ENCODE measurements at places on chromosomes 3 and 15.

GRCh38 chr3:23952646-23953045, 7.6 kb downstream of the NR1D2 start:
- no peak for DNase-seq

- no peak for DNase-seq
Measured at GRCh38 chr15:68418611-68419161, 13.3 kb downstream of the ITGA11 start.

DNA sequence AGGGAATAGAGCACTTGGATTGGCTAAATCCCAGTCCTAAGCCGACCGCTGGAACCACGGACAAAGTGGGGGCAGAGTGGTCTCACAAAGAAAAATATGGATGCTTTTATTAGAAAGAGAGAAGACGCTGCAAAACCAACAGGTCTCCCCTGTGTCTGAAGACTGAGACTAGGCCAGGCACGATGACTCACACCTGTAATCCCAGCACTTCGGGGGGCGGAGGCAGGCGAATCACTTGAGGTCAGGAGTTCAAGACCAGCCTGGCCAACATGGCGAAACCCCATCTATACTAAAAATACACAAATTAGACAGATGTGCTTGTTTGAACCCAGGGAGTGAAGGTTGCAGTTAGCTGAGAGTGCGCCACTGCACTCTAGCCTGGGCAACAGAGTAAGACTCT, 61.8 kb downstream of the ZDHHC19 start:
- no peak for DNase-seq

GRCh38 chr15:39974656-39975230, 40.8 kb downstream of the EIF2AK4 start:
- DNase-seq = no peak

- DNase-seq = no peak
Measured at GRCh38 chr3:56754741-56755417, 46.9 kb downstream of the ARHGEF3 start.

DNA sequence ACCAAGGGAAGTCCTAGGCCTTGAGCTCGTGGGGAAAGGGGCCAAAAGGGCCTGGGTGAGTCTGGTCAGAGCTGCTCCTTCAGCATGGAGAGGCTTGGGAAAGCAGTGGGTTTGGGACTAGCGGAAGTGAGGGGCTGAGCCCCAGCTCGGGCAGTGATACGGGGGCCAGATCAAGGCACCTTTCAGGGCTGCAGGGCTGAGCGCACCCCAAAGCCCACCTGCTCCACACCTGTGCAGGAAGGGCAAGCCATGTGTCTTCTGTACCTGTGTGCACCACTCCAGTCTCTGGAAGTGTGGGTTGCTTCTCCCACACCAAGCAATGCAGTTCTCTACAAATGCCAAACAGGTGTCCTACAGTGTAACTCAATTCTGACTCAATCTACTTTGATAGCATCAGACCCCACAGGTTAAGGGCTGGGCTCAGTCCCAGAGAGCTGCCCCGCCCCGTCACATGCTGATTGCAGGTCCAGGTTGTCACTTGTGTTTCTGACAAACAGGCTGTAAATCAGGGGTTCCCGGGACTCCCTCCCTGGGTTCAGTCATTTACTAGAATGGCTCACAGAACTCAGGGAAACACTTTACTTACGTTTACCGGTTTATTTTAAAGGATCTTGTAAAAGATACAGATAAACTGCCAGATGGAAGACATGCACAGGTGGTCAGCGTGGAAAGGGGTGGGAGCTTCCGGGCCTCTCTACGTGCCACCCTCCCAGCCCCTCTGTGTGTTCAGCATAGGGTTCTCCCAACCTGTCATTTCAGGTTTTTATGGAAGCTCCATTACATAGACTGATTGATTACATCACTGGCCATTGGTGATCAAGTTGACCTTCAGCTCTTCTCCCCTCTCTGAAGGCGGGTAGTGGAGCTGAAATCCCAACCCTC, 28.8 kb upstream of the KLF13 start:
- no peak for DNase-seq

DNA sequence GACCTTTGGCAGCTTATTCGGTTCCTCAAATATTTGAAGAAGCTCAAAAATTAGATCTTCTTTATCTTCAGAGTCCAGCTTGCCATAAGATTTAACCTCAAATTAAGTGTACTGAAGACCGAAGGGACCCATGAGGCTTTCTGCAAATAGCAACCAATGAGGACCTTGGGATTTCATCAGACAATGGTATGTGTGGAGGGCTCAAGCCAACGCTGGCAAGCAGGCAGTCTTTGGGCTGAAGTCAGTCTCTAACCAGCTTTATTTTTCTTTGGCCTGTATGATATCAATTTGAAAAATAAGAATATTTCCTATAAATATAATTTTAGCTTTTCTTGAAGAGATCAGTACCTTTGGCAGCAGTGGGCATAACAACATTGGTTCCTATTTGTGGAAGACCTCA, 692.7 kb downstream of the MCTP2 start:
- DNase-seq = no peak

- no peak for DNase-seq
Measured at GRCh38 chr3:17045705-17046104, 160.9 kb downstream of the PLCL2 start.

- no peak for DNase-seq
Measured at GRCh38 chr3:140599009-140599408, 78.9 kb upstream of the TRIM42 start.

GRCh38 chr15:87496109-87496508, 760.4 kb downstream of the NTRK3 start:
- DNase-seq = no peak

DNA sequence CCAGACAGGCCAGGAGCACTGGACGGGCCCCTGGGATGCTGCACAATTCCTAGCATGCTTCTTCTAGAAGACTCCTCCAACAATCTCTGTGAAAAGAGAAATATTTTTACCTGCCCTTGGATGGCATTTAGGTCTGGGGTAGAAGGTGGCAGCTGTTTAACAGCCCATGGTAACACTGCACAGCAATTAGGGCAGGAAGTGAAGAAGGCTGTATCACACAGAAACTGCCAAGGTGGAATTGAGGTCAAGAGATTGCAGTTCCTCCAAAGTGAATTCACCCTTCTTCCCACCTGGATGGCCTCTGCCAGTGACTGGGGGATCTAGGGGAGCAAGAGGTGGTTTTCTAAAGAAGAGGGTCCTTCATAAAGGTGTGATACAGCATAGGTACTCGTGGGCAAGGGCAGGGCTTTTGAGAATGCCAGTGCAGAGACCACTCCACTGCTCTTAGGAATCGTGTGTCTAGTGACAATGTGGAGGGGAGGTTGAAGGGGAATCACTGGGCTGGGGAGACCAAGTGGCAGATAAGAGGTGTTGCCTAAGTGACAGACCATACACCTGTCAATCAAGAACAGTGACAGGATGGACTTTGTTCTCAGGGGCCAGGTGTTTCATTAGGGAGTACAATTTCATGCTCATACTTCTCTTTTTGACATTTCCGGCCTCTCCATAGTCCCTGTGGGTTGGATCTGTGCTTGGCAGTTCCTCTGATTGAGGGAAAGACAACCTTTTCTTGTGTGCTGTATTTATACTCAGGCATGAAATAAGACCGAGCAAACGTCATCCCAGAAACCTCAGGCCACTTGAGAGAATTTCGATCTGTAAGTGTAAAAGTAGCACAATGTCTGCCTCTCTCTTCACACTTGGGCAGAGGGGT, 83.5 kb upstream of the BCL6 start:
- DNase-seq = no peak

GRCh38 chr3:48715174-48715800, 1.7 kb downstream of the IP6K2 start:
- DNase-seq = no peak

DNA sequence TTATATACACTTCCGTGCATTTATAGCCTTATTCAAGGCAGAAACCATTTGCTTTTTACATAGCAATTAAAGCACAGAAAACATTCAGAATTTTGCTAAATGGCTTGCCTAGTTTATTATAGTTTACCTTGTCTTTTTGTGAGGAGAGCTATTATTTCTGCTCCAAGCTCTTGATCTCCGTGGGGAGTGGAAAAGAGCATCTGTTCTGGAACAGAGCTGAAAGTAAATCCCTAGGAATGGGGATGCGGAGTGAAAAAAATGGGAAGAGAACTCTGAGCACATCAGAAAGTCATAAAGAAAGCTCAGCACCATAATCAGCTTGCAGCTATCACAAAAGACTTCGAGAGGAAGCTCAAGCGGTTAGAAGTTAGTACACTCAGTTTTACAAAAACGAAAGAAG, 1006.7 kb downstream of the ROBO2 start:
- DNase-seq = no peak

GRCh38 chr3:34832865-34833508, 806.3 kb upstream of the ARPP21 start:
- DNase-seq = no peak

DNA sequence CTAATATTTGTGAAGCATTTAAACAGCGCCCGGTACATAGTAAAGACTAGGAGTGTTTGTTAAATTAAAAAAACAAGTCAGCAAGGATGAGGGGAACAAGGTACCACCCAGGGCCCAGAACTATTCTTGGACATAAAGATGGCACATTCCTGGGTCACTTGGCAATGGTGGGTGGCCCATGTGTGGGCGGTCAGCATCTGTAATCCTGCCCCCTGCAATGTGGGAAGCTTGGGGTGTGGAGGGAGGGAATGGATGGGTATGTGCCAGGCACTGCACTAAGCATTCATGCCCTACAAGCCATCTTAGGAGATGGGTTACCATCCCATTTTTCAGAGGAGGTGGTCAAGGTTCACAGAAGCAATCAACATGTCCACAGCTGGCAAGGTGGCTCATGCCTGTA, 7.3 kb upstream of the C15orf39 start:
- DNase-seq = no peak

DNA sequence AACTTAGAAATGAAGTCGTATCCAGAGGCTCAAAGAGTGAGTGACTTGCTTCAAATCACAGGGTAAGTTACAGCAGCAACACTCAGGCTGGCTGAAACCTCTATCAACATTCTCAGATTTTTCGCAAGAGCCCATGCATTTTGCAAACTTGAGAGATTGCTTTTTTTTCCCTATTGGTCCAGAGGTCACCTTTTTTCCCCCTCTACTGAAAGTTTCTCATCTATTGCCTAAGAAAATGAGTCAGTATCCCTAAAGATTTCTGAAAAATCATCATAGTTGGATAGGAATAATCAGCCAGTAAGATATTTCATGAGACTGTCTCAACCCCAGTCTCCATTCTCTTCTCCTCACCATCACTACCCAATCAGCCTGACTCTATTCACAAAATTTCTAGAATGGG, 410.6 kb downstream of the FOXP1 start:
- no peak for DNase-seq

- DNase-seq = no peak
Measured at GRCh38 chr3:123984957-123985356, 7.0 kb downstream of the ROPN1 start.

DNA sequence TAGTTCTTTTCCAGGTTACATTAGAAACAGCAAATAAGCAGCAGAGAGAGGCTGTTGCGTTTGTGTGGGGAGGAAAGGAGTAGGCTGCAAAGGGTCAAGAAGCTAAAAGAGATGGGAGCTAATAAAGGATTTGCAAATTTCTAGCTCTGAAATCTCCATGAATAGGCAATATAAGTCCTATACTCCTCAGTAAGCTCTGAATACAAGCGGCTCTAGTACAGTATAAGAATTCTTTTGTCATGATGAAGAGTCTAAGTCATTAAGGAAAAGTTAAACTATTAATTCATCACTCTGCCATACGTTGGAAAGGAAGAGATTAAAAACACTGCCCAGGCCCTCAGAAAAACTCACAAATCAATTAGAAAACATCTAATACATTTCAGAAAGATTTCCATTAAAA, 59.3 kb downstream of the CEP152 start:
- DNase-seq = no peak

DNA sequence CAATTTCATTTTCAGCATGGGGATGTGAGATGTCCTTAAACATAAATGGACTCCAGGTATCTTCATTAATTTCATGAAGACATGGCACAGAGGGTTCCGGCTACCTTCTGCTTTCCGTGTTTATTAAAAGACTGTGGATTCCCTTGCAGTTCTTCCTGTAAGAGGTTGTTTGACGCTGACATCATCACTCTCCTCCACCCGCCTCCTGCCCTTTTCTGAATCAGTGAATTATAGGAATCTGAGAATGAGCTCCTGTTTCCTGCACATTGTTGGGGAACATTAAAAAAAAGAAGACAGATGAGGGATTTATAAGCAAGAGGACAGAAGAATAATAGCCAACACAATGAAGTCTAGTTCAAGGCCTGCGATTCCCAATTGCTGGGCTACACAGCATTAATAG, 191.3 kb downstream of the LPP start:
- DNase-seq = no peak
